ENCODE measurements at places on chromosomes 1 and 21. TPM values are rescaled to one million over a fixed set of nuclear protein-coding genes. Genes with fewer than 3 reads are reported as not detected.

The LCE2B gene
- total RNA-seq: not detected

The NPR1 gene
- total RNA-seq: 11.5 TPM

The TMEM200B gene
- total RNA-seq: 6.8 TPM

The TSPAN1 gene
- total RNA-seq: not detected

The PBX1 gene
- total RNA-seq: 53.2 TPM

The TMEM183A gene
- total RNA-seq: 42.3 TPM

The CNKSR1 gene
- total RNA-seq: not detected

The MMP23B gene
- total RNA-seq: 17.2 TPM

The RXFP4 gene
- total RNA-seq: not detected

The FCER1G gene
- total RNA-seq: 16.2 TPM

The IFI44L gene
- total RNA-seq: 7.3 TPM

The OR6K2 gene
- total RNA-seq: not detected

The CSDE1 gene
- total RNA-seq: 657 TPM

The SPRTN gene
- 5.7 TPM for total RNA-seq

The ANKRD35 gene
- total RNA-seq: 1.6 TPM

The SPRR2B gene
- not detected for total RNA-seq

The LYPLAL1 gene
- total RNA-seq: 50.6 TPM

The GABRD gene
- under 0.01 TPM for total RNA-seq

The GPR25 gene
- total RNA-seq: not detected

The TNFSF4 gene
- 2.6 TPM for total RNA-seq

The C21orf91 gene
- total RNA-seq: 9.9 TPM

The CELA2A gene
- not detected for total RNA-seq

The ARHGEF16 gene
- total RNA-seq: 0.52 TPM

The SLC6A17 gene
- 0.52 TPM for total RNA-seq

The VHLL gene
- total RNA-seq: not detected

The SPRR4 gene
- not detected for total RNA-seq

The SGIP1 gene
- total RNA-seq: 0.52 TPM

The KPRP gene
- total RNA-seq: not detected

The CD1D gene
- total RNA-seq: 1.0 TPM

The KRTAP12-2 gene
- total RNA-seq: not detected

The OR2T10 gene
- not detected for total RNA-seq

The CATSPERE gene
- total RNA-seq: 3.1 TPM

The ASCL5 gene
- not detected for total RNA-seq

The LHX8 gene
- total RNA-seq: not detected

The WNT3A gene
- not detected for total RNA-seq

The MTHFR gene
- total RNA-seq: 43.3 TPM

The OPRD1 gene
- total RNA-seq: 0.52 TPM

The DENND2D gene
- 3.7 TPM for total RNA-seq

The GBP4 gene
- 3.7 TPM for total RNA-seq

The FCRLB gene
- total RNA-seq: 1.0 TPM

The HPDL gene
- 2.6 TPM for total RNA-seq

The ELAVL4 gene
- under 0.01 TPM for total RNA-seq

The AUNIP gene
- total RNA-seq: 1.6 TPM

The OR14K1 gene
- 0.52 TPM for total RNA-seq

The OR2L8 gene
- total RNA-seq: not detected

The UMODL1 gene
- not detected for total RNA-seq

The CELA3B gene
- total RNA-seq: not detected

The MYCBP gene
- 10.4 TPM for total RNA-seq

The TNFRSF4 gene
- 0.52 TPM for total RNA-seq

The TAS1R1 gene
- total RNA-seq: 5.7 TPM

The ARMH1 gene
- total RNA-seq: 0.52 TPM

The PDC gene
- not detected for total RNA-seq

The TEDDM1 gene
- not detected for total RNA-seq
